AG20443 (cell line): ENCODE measurements at places on chromosomes 11 and 22.

DNA sequence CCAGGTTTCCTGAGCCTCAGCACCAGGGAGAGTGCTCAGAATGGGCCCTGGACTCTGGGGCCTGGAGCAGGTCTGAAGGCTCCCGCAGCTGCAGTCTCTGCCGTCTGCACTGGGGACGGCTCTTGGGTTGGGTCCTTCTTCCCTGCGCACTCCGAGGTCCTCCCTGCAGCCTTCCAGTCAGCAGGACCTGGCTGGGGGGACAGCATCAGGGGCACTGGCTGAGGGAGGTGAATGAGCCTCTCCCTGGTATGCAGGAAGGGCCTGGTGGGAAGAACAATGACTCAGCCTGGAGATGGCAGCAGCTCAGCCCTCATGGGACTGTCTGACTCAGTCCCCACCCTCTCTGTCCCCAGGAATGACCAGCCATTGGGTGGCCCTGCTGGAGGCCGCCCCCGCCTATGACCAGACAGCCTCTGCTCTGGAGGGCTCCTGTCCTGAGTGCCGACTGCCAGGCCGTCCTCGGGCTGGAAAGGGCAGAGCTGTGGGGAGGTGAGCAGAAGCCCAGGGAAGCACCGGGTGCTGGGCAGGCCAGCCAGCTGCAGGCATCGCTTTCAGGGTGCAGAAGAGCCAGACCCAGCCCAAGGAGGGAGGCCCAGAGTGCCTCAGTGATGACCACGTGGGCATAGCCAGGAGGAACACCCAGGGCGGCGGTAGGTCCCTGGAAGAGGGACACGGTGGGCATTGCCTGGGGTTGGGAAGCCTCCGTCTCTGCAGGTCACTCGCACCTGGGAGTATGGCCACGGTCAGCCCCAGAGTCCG, 455.0 kb downstream of the BRD1 start:
- DNase-seq: no peak

GRCh38 chr22:49862496-49862776, 8.8 kb downstream of the ZBED4 start:
- DNase-seq: no peak

DNA sequence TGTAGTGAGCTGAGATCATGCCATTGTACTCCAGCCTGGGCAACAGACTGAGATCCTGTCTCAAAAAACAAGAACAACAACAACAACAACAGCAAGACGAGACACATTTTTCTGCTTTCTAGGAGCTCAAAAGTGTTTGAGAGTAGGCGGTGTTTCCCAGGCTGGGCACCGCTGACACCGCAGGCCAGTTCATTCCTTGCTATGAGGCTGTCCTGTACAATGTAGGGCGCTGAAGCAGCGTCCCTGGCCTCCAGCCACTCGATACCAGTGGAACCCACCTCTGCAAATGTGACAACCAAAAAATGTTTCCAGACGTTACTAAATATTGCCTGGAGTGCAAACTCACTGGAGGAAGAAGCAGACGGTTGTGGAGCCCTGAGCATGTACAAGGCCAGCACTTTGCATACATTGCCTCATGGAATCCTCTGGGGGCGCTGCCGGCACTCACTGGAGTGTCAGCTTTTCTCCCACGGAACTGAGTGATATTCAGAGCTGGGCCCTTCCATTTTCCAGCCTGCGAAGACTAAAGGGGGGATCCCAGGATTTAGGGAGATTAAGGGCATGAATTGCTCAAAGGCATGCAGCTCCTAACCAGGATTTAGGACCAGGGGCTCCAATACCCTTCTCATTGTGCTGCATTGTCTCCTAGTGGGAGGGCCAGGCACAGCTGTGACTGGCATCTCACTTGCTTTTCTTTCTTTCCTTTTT, 5.8 kb upstream of the MIEF1 start:
- DNase-seq: peak; percentile 66

- no peak for DNase-seq
Observed at GRCh38 chr11:65388731-65389130, 2.3 kb downstream of the FRMD8 start.

DNA sequence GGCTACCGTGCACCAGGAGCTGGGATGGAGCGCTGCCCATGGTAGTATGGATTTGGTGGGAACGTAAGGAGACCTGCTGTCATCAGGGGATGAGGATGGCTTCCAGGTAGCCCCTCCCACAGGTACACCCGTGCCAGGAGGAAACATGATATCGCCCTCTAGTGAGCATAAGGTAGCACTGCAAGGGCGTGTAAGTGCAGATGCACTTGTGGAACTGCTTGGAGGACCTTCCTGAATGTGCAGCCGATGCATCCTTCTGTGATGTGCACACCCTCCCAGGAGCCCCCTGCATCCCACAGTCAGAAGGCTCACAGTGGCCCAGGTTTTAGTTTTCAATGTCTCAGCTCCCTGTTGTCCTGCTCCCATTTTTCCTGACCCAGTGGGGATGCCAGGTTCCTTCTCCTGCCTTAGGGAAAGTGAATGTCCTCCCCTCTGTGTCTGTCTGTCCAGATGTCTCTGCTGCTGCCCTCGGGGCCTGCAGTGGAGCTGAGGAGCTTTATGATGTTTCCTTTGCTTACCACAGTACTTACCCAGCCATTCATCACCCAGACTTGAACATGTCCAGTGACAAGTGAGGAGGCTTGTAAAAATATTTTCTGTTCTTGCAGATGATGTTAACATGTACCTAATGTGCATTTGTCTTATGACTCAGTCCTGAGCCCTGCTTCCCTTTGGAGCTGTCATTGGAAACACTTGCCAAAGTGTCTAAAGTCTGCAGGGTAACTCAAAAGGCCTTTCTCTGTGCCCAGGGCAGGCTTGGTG, 49.2 kb downstream of the DBX1 start:
- peak; percentile 56 for DNase-seq

DNA sequence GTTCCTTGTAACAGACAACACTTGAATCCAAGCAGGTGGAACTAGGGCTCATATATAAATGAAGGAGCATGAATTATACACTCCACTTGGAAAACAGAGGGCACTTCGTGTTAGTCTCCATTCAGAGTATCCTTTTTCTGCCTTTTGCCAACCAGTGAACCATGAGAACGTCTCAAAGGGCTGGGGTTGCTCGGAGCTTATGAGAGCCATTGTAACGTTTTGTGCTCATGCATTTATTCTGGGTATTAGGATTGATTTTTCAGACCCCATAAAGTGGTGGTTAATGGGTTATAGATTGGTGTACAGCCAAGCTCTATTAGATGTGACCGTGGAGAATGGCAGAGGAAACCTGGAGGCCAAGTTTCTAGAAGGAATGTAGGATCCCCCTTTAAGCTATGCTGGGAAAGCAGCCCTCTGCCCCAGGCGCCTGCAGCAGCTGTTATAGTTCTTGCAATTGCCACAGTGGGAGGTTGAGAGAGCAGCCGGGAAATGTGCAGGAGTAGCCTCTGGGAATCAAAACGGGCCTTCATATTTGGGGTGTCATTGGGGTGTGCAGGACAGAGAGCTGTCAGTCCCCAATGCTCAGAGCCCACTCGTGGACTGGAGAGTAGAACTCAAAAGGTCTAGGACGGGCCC, 54.6 kb upstream of the ASPHD2 start:
- DNase-seq: no peak

- DNase-seq: peak; percentile 69
Observed at GRCh38 chr22:27318516-27318915, 483.0 kb downstream of the MN1 start.

DNA sequence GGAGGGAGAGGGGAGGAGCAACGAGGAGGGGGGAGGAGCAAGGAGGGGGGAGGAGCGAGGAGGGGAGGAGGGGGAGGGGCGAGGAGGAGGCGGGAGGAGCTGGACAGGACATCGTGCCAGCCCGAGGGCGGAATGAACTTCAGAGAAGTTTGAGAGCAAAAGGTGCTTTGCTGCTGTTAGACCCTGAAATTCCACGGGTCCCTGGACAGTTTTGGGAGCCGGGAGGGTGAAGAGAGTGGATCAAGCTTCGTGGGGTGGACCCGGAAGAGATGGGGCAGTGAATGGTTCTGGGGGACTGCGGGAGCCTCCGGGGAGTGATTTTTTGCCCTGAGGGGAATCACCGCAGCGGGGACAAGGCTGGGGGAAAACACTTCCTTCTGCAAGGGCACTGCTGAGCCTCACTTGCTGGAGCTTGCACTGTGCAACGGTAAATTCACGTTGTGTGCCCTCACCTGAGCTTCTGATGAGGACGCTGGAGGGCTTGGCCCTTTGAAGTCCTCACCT, 10.7 kb upstream of the NLRP6 start:
- DNase-seq: no peak

- DNase-seq: no peak
Observed at GRCh38 chr11:13602844-13603243, 65.6 kb upstream of the FAR1 start.

DNA sequence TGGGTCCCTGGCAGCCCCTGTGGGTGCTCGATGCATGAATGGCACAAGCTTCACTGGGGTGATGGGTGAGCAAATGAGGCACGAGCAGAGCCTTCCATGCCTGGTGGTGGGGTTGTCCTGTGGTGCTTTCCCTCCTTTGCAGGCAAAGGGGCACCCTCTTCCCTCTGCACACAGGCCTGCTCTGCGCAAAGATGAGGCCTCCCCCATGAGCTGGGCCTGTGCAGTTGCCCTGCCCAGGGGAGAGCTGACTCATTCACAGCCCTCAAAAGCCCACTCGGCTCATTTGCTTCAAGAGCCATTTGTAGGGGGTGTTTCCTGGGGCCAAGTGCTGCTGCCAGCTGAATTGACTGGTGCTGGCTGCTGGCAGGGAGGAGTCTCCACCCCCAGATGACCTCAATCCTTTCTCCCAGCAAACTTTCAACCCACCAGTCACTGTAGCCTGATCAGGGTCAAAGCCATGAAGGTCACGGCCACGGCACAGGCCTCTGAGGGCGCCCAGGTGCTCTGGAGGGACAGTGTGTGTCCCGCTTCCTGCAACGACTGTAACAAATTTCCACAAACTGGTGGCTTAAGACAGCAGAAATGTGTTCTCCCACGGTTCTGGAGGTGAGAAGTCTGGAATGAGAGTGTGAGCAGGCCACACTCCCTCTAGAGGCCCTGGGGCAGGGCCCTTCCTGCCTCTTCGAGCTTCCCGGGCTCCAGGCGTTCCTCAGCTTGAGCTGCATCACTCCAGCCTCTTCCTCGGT, 48.8 kb upstream of the ANO1 start:
- no peak for DNase-seq

DNA sequence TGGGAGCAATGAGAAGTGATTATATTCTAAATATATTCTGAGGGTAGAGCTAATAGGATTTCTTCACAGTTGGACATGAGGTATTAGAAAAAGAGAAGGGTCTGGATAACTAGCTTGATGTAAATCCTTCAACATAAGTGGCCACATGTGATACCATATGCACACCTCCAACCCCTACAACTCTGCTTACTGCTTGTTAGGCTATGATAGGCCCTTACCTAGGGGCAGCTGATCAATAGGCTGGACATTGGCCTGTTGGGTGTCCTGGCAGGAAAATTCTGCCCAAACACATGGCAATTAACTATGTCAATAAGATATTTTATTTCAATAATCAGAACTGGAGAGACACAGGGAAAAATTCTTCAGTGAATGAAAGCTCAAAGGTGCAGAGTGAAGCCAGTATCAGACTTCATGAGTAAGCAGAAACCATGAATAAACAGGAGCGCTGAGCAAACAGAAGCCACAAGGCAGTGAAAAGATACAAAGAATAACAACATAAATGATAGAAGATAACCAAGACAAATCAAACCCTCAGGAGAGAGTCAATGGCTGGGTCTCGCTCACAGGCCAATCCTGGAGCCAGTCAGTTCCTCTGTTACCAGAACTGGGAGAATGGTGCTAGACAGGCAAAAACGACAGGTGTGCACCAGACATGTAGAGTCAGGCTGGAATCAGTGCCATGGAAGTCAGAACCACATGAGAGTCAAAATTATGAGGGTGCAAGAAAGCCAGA, 46.3 kb upstream of the PSMA1 start:
- no peak for DNase-seq

DNA sequence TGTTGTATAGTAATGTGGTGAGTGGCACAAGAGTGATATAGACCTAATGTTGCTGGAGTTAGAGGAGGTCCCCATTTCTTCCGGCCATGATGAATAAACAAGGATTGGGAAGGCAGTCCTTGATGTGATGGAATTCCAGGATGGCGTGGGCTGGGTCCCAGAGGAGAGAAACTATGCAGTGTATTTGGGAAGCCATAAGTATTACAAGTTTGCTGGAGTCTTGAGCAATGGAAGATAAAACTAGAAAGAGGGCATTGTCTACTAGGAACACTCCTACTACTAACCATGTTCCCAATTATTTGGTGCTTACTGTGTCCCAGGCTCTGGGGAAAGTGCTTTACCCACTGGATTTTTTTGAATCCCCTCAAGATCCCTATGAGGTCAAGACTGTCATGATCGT, 20.0 kb downstream of the LDLRAD3 start:
- peak; percentile 21 for DNase-seq

DNA sequence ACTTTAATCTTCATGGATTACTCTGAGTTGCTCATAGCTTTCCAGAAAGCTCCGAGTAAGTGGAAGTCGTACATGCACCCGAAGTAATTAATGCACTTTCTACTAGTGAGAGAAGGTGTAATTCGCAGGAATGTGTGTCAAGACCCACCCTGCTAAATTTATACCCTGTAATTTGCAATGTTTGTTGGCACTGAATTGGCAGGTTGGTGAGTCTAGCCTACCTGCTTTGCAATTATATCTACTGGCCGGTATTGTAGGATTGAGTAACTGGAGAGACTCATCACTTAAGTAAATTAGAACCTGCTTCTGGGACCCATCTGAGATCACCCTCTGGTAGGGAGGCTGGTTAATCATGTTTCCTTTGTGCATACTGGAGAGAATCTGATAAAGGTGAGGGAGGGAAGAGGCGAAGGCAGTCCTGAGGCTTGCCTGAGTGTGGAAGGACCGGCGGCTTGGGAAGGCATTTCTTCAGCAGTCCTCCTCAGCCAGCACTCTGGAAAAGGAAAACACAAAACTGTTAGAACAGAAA, 63.3 kb downstream of the LDLRAD3 start:
- no peak for DNase-seq

GRCh38 chr11:70885281-70886231, 366.8 kb downstream of the SHANK2 start:
- peak; percentile 29 for DNase-seq

DNA sequence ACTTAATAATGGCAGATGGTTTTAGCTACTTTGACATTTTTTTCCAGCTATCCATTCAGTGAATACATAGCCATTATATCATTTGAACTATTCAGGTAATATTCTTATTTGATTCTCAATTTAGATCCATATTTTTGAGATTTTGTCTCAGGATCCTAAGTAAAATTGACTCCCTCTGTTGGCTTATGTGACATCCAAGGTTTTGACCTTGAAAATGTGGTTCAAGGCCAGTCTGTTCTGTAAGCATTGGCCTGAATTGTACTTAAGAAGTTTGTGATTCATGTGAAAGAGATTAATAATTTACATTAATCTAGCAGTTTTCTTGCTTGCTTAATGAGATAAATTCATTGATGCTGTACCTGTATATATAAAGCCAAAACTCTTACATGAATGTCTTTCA, 1.6 kb upstream of the SLC17A6 start:
- DNase-seq: no peak
